ENCODE measurements at places on chromosomes 11 and 22. TPM values are rescaled to one million over a fixed set of nuclear protein-coding genes. Genes with fewer than 3 reads are reported as not detected.

The WBP2NL gene
- 31.8 TPM for total RNA-seq

The CD248 gene
- total RNA-seq: 6.4 TPM

The FOLR1 gene
- 1.2 TPM for total RNA-seq

The BATF2 gene
- total RNA-seq: 1.5 TPM

The MS4A4A gene
- total RNA-seq: 2.0 TPM

The ST14 gene
- total RNA-seq: 2.4 TPM

The FGF19 gene
- 0.31 TPM for total RNA-seq

The FGF4 gene
- total RNA-seq: 2.8 TPM

The GDPD5 gene
- total RNA-seq: 43.3 TPM

The BUD13 gene
- total RNA-seq: 32.0 TPM

The SLC22A12 gene
- total RNA-seq: not detected

- DNase-seq: no peak
Measured at GRCh38 chr11:10392095-10393079, 62.7 kb upstream of the AMPD3 start.

GRCh38 chr11:86807360-86807759, 7.0 kb downstream of the PRSS23 start:
- DNase-seq: no peak

DNA sequence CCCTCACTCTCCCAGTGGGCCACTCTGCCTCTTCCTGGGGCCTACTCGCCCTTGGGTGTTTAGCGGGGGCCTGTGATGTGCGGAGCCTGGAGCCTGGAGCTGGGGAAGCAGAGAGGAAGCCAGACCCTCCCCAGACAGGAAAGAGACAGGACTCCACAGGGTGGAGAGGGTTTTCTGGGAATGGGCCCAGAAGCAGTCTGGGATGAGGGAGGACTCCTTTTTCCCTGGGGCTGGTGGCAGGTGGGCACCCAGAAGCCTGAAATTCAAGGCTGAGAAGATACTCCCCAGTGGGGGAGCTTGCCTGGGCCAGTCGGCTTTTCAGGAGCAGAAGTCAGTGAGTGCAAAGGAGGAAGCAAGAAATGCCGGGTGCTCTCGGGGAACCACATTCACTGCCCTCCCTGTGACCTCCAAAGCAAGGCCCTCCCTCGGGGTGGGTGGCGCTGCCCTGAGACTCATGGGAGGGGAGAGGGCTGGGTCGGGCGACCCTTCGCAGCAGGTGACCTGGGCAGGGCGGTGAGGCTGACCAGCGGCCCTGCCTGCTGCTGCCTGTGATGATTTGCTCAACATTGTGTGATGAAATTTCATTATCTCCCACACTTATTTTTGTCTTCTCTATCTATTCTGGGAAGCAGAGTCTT, 1377.4 kb downstream of the BRD1 start:
- DNase-seq: no peak

- no peak for DNase-seq
Measured at GRCh38 chr11:1337647-1338007, 28.2 kb upstream of the TOLLIP start.

DNA sequence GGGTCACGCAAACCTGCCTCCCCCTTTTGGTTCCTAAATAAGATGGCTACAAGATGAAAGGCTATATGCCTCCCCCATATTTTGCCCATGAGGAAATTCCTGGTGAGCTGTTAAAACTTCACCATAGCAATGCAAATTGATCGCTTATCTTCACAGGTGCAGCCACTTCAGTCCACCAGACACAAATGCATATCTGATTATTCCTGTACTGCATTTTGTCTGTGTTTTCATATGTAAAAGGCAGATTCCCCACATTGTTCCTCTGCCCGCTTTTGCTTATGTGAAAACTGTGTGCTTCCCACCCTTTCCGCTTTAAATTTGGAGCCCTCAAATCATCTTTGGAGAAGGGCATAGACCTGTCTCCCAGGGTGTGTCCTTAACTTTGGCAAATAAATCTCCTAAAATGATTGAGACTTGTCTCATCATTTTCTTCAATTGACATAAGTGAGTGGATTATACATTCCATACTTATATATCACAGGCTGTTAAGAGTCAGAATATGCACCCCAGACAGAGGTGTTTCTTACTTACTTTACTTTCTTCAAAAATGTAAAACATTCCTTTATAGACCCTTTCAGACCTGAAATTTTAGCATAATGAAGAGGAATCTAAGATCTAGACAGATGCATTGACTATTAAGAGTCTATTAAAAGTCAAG, 116.4 kb downstream of the CASP12 start:
- no peak for DNase-seq

DNA sequence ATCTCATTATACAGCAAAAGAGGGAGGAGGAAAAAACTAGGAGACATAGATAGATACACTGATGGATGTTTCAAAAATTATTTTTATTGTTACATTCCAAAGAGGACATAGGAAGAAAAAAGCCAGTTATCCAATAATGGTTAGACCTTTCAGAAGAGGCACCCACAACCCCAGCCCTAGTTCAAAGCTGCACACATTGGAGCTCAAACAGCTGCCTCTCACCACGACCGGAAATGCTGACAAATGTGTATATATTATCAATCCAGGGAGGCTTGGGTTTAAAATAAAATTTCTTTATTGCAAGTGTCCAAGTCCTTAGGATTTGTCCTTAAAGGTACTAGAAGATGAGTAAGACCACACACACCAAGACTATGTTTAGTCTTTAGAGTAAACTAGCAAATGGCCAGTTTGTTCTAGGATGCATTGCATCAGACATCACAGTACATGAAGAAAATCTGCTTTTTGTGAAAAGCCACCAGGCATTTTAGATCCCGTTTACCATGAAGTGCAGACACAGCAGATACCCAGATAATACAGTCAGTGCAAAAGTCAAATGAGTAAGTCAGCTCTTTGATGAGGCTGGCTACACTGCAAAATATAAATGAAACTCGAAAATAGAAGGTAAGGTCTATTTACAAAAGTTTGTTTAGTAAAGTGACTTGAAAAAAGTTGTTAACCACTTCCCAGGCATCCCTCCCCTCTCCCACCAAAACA, 4.6 kb upstream of the ASCL3 start:
- DNase-seq: no peak

GRCh38 chr11:33723238-33723881, 12.9 kb downstream of the CD59 start:
- no peak for DNase-seq

- no peak for DNase-seq
Measured at GRCh38 chr22:20010307-20011122, 6.1 kb downstream of the ARVCF start.

- peak; percentile 10 for DNase-seq
Measured at GRCh38 chr11:63608353-63609345, 5.6 kb downstream of the PLAAT3 start.

GRCh38 chr11:7531011-7531410, 17.2 kb downstream of the PPFIBP2 start:
- DNase-seq: no peak

- DNase-seq: no peak
Measured at GRCh38 chr11:1469287-1469910, 17.2 kb downstream of the MOB2 start.

DNA sequence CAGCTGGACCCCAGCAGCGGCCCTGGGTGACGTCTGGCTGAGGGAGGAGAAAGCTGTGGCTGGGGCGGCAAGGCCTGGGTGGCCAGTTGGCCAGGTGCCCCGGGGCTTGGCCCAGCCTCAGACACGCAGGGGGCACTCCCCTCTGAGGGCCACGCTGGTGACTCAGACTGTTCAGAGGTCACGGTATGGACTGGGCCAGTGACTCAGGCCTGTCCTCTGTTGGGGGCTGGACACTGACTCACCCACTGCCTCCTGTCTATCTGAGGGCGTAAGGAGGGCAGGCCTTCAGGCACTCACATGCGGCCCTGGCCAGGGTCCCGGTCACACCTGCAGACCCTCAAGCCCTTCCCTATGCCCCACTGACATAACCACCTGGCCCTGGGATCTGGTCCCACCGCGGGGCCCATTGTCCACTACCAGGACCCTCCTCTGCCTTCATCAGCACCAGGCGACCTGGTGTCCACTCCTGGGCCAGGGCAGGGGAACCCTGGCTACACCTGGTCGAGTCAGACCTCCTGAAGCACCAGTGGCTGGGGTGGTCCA, 3.7 kb upstream of the MUC5AC start:
- peak; percentile 11 for DNase-seq

GRCh38 chr11:43419460-43419859, 60.7 kb downstream of the TTC17 start:
- peak; percentile 44 for DNase-seq

DNA sequence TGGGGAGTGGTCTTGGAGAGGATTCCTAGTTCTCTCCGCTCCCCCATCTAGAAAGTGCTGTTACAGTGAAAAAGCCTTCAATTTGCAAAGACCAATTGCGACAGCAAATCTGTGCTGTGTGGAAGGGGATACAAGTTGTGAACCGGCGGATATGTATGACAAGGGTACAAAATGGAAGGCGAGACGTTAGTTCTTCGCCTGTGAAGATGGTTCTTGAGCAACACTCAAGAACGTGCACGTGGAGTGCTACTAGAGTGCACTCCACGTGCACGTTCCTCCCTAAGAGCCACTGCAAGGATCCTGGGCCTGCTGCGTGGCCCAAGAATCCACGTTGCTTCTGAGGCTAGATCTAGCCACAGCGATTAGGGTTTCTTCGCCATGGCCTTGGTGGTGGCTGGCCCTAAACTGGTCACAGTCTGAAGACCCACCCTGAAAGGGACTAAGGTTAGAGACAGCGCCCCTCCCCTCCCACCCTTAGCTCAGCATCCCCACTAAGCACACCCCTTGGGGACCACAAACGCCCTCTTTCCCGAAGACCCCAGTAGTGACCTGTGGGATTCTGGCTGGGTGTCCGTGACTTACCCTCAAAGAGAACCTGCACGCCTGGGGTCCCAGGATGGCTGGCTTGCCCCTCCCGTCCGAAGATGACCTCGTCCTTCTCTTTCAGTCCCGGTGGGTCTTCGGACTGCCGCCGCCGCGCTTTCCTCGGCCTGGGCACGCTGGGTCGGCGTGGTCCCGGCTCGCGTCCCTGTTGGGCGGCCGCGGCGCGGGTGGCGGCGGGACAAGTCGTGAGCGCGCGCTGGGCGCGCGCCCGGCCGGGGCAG, 519 bp upstream of the PDE3B start:
- DNase-seq: no peak

GRCh38 chr22:24833881-24834495, 28.0 kb downstream of the SGSM1 start:
- no peak for DNase-seq

DNA sequence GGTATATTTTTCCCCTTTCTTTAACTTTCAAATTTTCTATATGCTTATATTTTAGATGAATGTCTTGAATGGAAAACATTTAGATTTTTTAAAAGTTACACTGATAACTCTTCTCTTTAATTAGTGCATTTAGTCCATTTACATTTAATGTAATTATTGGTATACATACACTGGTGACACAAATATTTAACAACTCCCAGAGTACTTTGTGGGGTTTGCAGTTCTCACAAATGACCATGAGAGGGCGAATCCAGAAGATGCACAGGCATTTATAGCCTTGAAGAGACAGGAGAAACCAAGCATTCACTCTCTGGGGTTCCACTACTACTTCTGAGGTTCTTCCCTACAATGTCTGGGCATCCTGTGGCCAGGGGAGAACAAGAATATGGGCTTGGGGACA, 125.1 kb downstream of the TIMP3 start:
- no peak for DNase-seq

DNA sequence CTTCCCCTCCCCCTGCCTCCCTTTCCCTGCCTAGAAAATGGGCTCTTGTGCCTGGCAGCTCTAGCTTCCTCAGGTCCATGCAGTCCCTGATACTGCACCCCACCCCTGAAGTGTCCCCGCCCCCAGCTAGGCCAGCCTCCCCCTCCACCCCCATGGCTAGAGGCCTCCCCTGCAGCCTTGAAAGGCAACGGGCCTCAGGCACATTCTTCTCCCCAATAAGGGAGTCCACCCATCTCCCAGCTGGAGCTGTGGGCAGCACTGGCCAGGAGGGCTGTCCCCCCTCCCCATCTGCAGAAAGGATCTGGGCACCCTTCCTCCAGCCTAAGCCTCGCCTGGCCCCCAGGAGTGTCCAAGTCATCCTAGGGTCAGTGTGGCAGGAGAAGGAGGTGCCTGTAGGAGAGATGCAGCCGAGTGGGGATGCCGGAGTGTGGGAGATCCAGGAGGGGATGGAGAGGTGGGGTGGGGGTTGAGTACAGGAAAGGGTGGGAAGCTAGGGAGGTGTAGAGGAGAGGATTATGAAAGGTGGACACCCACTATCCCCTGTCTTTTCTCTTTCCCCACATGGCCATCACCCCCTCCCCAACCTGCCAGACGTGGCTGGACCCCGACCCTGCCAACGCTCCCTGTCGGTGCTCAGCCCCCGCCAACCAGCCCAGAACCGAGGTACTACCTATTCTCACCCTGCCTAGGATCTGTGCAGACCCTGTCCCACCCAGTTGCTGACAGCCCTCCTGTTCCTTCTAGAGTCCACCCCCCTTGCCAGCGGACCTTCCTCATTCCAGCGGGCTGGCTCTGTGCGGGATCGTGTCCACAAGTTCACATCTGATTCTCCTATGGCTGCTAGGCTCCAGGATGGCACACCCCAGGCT, 9.3 kb downstream of the SMTN start:
- no peak for DNase-seq

DNA sequence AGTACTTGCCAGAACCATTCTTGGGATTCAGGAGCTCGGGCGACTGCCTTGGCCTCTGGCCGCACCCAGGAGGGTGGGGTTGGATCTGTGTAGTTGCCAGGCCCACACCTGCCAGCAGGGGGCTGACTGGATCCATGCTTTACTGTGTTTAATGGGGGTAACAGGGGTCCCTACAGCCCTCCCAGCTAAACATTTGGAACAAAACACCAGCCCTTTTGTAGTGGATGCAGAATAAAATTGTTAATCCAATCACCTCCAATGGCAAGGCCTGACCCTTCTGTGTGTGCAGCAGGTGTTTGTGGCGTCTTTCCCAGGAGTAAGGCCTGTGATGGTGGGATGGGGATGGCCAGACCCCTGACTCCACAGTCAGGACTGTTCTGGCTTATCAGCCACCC, 22.5 kb downstream of the SUN2 start:
- peak; percentile 56 for DNase-seq

DNA sequence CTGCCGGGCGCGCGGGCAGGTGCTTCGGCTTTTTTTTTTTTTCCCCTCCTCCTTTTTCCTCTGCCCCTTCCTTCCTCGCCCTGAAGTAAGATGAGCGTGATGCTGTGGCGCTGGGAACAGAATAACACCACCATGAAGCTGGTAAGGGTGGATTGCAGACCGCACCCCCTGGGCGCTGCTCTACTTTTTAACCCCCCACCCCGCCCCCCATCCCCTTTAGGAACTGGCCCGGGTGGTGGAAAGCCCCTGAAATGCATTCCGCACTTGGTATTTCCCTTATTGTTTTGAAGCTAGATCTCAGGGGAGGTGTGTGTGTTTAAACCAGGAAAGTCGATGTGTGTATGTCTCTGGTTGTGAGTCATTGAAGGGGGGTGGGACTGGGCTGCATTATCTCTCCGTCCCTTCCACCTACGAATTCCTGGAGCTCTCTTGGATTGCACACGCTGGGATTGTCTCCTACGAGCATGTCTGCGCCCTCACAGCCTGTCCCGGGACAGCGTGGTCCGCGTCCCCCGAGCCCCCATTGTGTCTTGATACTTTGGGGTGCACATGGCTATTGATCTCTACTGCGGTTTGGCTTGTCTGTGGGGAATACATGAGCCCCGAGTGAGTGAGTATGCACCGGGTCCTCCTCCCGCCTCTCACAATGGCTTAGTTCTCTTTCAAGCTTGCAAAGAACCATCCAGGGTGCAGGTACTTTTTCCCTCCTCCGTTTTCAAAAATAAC, 64.9 kb downstream of the NAV2 start:
- no peak for DNase-seq

- DNase-seq: no peak
Measured at GRCh38 chr11:13776134-13776815, 107.8 kb downstream of the FAR1 start.
